NCI-H1694 (cell line): ENCODE measurements at places on chromosomes 6 and 20.

DNA sequence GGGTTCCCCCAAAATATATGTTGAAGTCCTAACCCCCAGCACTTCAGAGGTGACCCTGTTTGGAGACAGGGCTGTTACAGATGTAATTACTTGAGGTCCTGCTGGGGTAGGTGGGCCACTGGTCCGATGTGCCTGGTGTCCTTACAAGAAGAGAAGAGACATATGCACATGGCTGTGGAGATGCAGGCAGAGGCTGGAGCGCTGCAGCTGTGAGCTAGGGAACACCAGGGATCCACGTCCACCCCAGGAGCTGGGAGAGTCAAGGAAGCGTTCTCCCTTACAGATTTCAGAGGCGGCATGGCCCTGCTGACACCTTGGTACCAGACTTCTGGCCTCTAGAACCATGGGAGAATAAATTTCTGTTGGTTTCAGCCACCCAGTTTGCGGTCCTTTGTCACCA, 11.7 kb upstream of the SLC22A2 start:
- DNase-seq: no peak

- DNase-seq: no peak
Observed at GRCh38 chr6:39906318-39906761, 27.9 kb downstream of the MOCS1 start.

GRCh38 chr6:98124171-98124570, 710.2 kb upstream of the POU3F2 start:
- DNase-seq: no peak

DNA sequence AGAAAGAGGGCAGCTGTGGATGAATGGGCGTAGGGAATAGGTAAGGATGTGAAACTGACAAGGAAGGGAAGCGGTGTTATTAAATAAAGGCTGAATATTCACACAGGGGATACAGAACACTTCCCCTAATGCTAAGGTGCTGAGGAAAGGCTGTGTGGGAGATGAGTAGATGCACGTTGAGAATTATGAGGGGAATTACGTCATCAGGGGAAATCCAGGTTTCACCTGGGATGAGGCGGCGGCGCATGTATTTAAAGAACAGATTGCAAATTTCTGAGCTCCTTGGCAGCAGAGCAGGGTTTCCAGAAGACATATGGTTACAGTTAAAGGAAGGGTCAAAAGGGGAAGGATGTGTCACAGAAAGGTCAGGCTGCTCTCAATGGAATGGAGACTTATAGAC, 28.7 kb upstream of the EDN1 start:
- no peak for DNase-seq

- DNase-seq: no peak
Observed at GRCh38 chr6:105515054-105515453, 112.2 kb upstream of the PREP start.

GRCh38 chr20:37538003-37538402, 10.3 kb upstream of the BLCAP start:
- DNase-seq: no peak

DNA sequence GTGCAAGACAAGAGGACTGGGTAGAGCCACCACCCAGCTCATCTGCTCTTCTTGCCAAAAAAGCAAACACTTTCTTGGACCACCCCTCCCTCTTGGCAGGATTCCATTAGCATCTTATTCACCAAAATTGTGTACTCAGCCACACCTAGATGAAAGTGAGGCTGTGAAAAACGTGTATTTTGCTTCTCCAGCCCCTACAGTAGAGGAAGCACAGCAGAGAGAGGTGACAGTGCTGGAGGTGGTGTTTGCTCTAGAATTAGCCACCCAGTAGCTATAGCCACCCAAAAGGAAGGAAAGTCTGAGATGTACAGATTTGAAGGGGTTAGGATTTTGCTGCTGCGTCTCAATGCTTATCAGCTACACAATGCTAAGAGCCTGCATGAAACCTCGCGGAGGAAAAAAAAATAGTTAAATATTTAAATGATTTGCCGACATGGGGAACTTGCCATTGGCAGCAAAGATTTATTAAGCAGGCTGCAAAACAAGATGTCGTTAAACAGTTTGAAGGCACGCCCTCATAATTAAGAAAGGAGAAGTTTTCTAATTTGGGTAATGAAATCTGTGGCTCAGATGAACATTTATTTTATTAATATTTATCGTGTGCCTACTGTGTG, 287.3 kb downstream of the ZNF217 start:
- no peak for DNase-seq

DNA sequence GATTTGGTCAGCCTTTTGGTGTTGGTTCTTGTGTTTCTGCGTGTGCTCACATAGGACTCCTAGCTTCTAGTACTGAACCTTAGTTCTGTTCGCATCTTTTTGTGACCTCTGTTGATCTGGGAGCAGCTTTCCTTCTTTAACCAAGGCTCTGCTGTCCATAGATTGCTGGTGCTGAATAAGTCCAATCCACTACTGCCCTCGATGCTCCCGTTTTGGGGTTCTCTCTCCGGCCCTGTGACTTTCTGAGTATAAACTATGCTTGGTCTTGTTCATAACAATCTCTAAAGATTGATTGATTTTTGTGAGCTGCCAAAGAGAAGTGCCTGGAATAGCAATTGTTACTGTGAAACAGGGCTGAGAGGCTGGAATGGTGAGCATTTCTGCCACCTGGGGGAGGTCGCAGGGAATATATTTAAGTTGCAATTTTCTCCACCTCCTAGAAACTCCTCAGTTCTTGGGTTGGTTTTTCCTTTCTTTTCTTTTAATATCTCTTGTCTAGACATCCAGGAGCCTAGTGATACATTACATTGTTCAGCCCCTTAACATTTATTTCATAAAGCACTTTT, 422.9 kb upstream of the CHD6 start:
- no peak for DNase-seq

- DNase-seq: no peak
Observed at GRCh38 chr6:134201716-134202115, 116.2 kb downstream of the SGK1 start.

- DNase-seq: no peak
Observed at GRCh38 chr20:53489528-53489927, 104.1 kb downstream of the ZNF217 start.

DNA sequence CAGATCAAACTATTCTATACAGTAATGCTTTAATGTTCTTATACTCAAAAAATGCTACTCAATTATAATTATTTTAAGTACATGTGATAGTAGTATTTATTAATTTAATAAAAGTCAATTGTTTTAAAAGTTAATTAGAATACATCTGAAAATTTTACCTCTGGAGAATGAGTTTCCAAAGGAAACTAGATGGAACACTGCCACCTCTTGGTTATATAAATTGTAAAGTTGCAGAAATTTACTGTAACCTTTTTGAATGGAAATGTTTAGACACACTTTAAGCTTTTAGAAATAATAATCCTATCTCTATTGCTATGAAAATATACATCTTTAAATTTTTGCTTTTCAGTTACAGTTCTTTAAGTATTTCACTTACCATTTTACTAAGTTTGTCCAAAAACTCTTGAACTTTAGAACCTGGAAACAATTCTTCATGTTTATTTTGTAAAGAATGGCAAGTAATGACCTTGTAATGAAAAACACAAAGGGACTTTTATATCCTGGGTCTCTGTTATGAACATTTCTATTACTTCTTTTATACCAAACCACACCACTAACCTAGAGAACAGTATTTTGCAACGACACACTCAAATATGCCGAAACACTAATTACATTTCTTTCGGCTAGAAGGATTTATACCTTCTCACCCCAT, 10.9 kb upstream of the BMP5 start:
- peak; percentile 10 for DNase-seq

DNA sequence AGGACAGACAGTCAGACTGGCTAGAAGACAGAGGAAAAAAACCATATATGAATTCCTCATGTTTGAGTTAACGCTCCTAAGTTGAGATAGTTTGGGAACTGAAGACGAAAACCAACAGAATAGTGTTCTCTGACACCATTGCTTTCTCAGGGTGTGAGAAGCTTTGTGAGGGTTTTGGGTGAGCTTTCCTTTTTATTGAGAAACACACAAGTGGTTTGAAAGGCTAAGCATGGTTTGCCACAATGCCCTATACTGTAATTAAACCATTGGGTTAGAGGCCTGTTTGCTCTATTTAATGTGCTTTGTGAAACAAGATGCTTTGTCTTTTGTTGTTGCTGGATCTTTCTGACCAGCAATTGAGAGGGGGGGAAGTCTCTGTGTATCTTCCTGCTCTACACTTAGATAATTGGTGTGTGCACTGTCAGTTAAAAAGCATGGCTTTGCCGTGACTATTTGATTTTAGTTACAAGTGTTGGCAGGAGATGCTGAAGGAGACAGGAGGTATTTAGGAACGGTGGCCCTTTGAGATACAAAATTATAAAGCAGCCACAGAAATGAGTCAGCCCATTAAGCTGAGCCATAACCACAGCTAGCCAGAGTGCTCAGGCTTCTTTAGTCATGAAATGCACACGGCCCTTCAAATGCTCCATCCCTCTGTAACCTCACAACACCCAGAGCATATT, 273.0 kb upstream of the PREP start:
- DNase-seq: no peak

- no peak for DNase-seq
Observed at GRCh38 chr6:87747646-87748045, 45.6 kb upstream of the AKIRIN2 start.
